ENCODE measurements at places on chromosomes 3 and 15. TPM values are rescaled to one million over a fixed set of nuclear protein-coding genes. Genes with fewer than 3 reads are reported as not detected.

DNA sequence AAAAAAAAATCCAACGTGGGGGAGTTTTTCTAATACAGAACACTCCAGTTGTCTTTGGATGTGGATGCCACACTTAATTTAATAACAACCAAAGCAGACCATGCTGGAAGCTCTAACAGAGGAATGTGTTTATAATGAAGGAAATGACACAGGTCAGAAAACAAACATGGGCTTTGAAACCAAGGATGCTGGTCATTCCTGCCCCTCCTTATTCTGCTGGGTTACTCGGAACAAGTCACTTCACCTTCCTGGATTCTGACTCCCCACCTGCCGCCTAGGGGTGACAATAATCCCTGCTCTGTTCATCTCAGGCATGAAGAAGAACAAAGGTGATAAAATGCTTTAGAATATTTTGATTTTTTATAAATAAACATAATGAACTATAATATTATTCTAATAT is 240.9 kb upstream of the ADAMTS9 start:
- no peak for DNase-seq

DNA sequence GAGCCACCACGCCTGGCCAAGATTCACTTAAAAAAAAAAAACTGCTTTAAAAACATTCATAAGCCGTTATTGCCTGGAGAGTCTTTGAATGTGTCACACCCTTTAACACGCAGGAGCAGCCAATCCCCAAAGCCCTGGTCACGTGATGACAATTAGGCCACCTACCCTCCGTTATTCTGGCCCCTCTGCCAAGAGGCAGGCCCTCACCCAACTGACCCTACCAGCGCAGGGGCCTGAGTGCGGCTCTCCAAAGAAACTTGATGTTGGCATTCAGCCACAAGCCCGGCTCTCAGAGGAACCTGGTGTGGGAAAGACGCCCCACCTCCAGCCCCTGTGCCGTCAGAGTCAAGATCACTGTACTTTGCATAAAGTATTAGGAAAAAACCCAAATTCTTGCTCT is 11.6 kb upstream of the MUC4 start:
- no peak for DNase-seq

- DNase-seq: no peak
Measured at GRCh38 chr15:49462232-49462844, 39.3 kb downstream of the FGF7 start.

GRCh38 chr15:82737975-82738374 is 28.3 kb upstream of the AP3B2 start:
- DNase-seq: peak; percentile 9

- DNase-seq: peak; percentile 72
Measured at GRCh38 chr15:80970018-80970657, 19.5 kb downstream of the MESD start.

DNA sequence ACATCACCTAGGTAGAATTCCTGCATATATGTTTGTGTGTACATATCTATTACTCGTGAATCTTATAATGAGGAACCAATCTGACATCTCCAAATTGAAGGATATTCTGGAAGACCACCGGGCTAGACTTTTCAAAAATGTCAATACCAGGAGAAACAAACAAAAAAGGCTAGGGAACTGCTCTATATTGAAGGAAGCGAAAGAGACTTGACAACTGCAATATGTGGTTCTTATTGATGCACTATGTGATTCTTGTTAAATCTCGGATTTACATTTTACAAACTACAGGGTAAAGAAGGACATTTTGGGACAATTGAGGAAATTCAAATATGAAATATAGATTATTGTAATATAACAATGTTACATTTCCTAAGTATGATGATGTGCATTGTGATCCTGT is 137.5 kb upstream of the CCDC54 start:
- DNase-seq: no peak

GRCh38 chr15:87099916-87100315 is 1020.2 kb downstream of the AGBL1 start:
- no peak for DNase-seq

- DNase-seq: no peak
Measured at GRCh38 chr15:61701455-61701854, 358.8 kb downstream of the VPS13C start.

GRCh38 chr3:151156618-151157216 is 46.3 kb downstream of the GPR171 start:
- peak; percentile 58 for DNase-seq

Gene BCL6
- 26.8 TPM for total RNA-seq

Gene LDHAL6B
- not detected for total RNA-seq

Gene TYRO3
- total RNA-seq: 14.5 TPM

Gene OR4F6
- not detected for total RNA-seq

Gene MEIS2
- total RNA-seq: 73.0 TPM

All from fibroblast of villous mesenchyme (primary cell).